IPS-NIHi11 (cell line): ENCODE measurements at places on chromosomes 1 and 21.
A peak's percentile ranks its signal among the peaks of the same experiment; 100 is the strongest.

DNA sequence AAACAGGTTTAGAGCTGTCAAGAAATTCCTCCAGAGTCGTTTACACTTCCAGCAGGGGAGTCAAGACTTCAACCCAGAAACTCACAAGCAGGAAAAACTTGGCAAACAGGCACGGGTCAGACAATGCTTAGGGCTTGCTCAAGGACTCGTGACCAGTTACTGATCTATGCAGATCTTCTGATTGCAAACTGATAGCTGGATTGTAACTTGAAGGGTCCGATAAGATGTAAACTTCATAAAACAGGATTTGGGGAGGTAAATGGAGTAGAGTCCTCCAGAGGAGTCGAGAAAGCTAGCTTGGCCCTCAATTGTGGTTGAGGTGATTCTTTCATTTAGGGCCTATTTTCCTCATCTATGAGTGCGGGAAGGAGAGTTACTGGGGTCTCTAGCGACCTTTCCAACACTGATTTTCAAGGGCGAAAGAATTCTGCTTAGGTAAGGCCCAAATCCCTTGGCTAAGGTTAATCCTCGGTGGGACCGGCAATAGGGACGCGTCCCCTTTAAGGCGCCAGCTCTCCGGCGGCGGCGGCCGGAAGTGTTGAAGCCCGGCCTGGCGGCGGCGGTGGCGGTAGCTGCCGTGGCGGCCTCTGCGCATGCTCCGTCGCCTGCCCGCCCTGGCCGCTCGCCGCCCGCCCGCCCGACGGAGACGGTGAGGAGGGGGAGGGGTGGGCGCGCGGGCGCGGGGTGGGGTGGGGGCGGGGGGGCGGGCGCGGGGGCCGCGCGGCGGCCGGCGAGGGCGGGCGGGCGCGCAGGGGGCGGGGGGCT is at the start of gene GMEB1:
TSS of gene GMEB1 (plus strand) at position 594 of the 765 bp plus-strand sequence. CDS start 14,829 bp downstream, outside the sequence.
- DNase-seq: peak; percentile 98

DNA sequence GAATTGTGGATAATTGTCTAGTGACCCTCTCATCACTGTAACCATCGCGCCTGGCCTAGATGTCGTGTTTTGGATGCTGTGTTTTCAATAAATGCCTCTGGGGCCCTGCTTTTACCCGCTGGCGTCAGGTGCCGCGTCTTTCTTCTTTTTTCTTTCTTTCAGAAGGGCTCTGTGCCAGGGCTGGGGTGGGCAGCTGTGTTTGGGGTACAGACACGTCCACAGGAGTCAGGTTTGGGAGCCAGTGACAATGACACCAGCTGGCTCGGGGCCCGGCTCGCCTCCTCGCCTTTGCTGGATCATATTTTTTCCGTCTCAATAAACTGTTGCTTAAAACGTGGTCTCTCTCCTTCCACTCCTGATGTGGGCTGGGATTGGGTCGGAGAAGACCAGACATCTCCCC is 16.1 kb downstream of the TMEM201 start:
- no peak for DNase-seq

DNA sequence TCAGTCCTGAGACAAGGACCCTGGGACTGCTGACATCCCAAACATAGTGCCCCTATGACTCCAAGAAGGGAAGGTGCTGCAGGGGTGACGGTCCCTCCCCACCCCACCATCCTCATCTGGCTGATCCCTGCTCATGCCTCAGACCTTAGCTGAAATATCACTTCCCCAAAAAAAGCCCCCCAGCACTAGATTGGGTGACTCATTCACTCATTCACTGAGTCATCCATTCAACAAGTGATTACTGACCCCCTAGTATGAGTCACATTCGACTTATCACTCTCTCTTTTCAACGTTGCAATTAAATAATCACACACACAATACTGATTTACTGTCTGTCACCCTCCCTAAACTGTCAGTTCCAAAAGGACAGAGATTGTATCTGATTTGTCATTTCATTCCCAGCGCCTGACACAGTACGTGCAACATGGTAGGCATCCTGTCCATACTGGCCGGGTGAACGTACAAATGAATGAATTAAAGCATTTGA is 48.6 kb downstream of the HIVEP3 start:
- DNase-seq: no peak

DNA sequence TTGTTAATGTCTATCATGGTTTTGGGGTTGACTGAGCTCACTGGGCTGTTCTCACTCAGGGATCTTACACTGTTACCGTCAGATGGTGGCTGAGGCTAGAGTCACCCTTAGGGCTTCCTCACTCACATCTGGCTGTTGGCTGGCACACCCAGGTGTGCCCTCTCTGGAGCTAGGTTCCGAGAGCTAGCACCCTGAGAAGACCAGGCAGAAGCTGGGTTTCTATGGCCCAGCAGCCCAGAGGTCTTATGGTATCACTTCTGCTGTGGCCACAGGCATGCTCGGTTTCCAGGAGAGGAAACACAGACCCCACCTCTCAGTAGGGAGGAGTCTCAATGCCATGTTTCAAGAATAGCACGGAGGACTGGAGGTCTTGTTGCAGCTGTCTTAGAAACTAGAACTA is 20.7 kb upstream of the KIF1B start:
- DNase-seq: no peak

DNA sequence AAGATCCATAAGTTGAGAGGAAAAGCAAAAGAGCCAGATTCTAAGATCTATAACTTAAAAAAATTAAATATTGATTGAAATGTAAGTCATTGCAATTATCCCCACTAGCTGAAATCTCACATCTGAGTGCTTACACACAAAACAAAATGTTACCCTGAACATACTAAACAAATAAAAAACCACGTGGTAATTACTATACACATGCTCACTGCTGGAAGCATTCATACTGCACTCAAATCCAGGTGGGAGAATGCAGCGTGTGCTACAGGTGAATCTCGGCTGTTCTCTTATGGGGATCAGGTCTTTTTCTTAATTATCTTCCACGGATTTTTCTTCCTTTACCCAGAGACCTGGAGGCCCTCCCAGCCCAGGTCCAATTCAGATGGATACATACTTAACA is 74.3 kb downstream of the SDC3 start:
- no peak for DNase-seq

DNA sequence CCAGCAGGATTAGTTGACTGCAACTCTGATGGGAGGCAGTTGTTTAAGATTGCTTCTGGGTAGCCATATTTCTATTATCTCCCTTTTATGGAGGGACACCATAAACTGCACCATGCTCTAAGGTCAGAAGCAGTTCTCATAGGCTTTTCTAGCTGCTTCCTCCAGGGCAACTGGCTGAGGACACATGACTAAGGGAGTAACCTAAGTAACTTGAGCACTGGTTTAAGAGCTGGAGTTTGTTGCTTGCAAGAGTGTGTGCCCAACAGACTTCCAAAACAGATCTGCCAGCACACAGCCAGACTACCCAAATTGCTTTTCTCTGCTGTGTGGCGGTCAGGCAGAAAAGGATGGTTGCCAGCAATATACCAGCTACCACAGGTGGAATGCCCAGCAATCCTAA is 111.2 kb upstream of the LHX8 start:
- DNase-seq: no peak

GRCh38 chr21:31577271-31577670 is 82.2 kb upstream of the SOD1 start:
- DNase-seq: no peak

DNA sequence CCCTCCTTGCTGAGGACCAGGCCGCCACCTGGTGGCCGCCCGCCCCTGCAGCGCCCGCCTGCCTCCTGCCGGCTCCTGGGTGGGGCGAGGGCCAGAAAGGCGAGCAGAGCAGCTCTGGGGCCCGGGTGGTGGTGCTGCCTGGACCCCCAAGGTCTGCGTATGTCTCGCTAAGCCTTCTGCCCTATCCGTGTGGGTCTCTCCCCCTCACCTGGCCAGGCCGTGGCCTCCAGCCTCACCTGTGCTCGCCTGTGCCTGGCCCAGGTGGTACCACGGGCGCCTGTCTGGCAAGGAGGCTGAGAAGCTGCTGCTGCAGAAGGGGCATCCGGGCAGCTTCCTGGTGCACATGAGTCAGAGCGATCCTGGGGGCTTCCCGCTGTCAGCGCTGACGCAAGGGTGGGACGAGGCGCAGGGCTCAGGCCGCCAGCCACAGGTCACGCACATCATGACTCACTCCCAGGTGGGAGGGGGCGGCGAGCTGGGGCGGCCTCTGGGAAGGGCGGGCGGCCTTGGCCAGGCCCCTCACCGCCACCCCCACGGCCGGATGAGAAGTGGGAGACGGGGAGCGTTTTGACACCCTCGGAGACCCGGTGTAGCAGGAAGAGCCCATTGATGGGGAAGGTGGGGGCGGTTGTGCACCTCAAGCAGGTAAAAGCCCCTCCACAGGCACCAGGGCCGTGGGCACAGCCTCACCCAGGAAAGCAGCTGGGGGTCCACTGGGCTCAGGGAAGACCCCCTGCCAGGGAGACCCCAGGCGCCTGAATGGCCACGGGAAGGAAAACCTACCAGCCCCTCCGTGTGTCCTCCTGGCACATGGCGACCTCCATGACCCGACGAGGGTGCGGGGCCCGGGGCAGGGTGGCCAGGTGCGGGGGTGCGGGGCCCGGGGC is 9.9 kb downstream of the RNF223 start:
- DNase-seq: peak; percentile 86

DNA sequence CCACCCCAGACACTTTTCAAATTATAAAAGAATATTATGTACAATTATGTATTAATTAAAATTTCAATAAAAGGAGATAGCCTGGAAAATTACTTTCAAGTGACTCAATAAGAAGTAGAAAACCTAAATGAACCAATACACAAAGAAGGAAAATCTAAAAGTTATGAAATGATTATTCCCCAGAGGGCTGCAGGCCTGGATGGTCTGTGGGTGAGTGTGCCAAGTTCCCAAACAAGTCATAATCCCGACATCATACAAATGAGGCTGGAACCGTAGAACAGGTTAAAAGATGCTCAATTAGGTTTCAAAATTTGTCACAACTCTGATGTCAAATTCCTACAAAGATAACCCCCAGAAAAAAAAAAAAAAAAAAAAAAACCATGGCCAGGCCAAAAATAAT is 12.7 kb downstream of the SPATC1L start:
- DNase-seq: no peak

DNA sequence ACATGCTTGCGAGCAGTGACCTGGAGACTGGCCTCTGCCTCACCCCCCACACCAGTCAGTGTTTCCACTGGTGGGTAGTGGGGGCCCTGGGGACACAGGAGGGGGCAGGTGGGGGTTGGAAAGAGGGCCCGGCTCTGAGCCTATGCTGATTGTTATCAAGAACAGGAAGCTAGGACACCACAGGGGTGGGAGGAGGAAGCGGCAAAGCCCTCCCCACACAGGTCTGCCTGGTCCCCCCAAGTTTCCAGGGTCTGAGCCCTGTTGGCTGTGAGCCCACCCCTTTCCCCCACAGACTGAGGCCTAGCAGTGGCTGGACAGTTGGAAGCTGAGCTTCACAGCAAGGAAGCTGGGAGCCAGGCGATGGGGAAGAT is 1.6 kb upstream of the PTPN7 start:
- DNase-seq: no peak
